Colonic mucosa (tissue), 4 donors: ENCODE measurements at places on chromosomes 7 and 10. TPM values are rescaled to one million over a fixed set of nuclear protein-coding genes. Genes with fewer than 3 reads are reported as not detected.
A peak's percentile ranks its signal among the peaks of the same experiment; 100 is the strongest.

GRCh38 chr7:158784270-158784669 is 45.0 kb downstream of the ESYT2 start:
- no peaks in the 10 kb centered on the region for H3K27me3 ChIP-seq
- no peak overlapping the region for H3K4me3 ChIP-seq
- no peak for DNase-seq
- H3K27ac ChIP-seq, result no peak overlapping the region
- peaks cover 4% of the 10 kb centered on the region for H3K36me3 ChIP-seq

GRCh38 chr10:57222603-57223002 is 861.5 kb upstream of the ZWINT start:
- H3K4me1 ChIP-seq, result no peaks in the 10 kb centered on the region
- H3K4me3 ChIP-seq, result no peak overlapping the region
- no peak overlapping the region for H3K27ac ChIP-seq
- DNase-seq, result no peak
- H3K27me3 ChIP-seq, result no peaks in the 10 kb centered on the region
- no peaks in the 10 kb centered on the region for H3K36me3 ChIP-seq

DNA sequence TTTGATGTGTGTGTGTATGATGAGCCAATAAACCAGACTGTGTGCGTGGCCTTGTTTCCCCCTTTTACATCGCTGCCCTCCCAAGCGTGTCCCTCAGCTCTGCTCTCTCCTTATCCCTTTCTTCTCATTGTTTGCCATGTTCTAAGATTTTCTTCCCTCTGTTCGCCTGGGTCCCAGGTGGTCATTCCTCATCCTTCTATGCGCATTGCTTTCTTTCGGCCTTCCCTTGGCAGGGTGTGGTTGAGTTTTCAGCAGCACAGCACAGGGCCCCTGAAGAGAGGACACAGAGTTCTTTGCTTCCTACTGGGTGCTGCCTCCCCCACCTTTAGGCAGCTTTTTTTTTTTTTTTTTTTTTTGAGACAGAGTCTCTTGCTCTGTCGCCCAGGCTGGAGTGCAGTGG is 23.1 kb downstream of the GBX1 start:
- H3K4me1 ChIP-seq, result no peaks in the 10 kb centered on the region
- H3K27ac ChIP-seq, result no peak overlapping the region
- no peaks in the 10 kb centered on the region for H3K27me3 ChIP-seq
- H3K4me3 ChIP-seq, result no peak overlapping the region
- DNase-seq, result no peak

DNA sequence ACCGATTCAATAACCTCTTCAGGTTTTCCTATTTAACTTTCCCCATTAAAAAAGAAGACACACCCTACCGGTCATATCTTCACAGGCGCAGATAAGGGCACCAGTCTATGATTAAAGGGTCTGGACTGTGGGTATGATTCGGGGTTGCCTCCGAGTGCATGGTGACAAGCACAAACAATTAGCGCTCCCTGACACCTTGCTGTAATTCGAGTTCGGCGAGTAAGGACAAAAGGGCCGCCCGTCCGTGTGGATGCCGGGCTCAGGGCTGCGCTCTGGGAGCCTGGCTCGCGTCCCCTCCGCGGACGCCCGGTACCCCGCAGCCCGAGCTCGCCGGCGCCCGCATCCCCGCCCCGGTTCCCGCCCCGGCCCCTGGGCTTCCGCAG is 111.9 kb upstream of the RHEB start:
- peak overlapping the region; percentile 69 for H3K4me3 ChIP-seq
- no peaks in the 10 kb centered on the region for H3K27me3 ChIP-seq
- H3K36me3 ChIP-seq, result no peaks in the 10 kb centered on the region
- DNase-seq, result peak; percentile 42
- peaks cover 6% of the 10 kb centered on the region for H3K4me1 ChIP-seq

GRCh38 chr10:77782328-77783061 is 144.1 kb downstream of the DLG5 start:
- no peaks in the 10 kb centered on the region for H3K4me1 ChIP-seq
- no peaks in the 10 kb centered on the region for H3K27me3 ChIP-seq
- H3K36me3 ChIP-seq, result no peaks in the 10 kb centered on the region
- no peak for DNase-seq
- no peak overlapping the region for H3K27ac ChIP-seq
- no peak overlapping the region for H3K4me3 ChIP-seq

DNA sequence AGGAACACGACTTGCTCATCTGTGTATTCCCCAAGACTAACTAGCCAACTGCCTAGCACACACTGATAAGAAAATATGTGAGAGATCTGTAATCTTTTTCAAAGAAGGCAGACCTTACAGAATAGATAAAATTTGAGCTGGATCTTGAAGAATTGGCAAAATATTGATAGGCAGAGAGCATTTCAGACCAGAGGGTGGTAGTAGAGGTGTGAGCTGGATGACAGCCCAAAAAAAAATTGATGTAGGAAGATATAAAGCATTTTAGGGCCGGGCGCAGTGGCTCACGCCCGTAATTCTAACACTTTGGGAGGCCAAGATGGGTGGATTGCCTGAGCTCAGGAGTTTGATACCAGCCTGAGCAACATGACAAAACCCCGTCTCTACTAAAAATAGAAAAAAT is 1.2 kb upstream of the ZNF746 start:
- DNase-seq, result no peak
- H3K27me3 ChIP-seq, result no peaks in the 10 kb centered on the region
- no peak overlapping the region for H3K4me3 ChIP-seq
- peaks cover 3% of the 10 kb centered on the region for H3K36me3 ChIP-seq
- H3K4me1 ChIP-seq, result peaks cover 9% of the 10 kb centered on the region

DNA sequence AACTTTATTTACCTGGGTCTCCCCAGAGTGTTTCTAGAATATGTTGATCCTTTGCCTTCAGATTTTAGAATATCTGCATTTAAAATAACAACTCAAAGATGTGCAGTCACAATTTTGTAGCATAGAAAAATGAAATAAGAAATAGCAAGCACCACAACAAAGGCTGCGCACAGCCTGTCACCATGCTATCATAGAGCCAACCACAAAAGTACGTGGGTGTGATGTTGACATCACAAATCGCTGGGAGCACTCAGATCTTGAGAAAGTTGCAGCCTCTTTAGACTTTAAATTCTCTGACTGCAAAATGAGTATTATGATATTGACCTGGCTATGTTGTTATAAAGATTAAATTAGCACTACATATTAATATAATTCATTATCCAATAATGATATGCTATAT is 177.9 kb downstream of the TNS3 start:
- no peaks in the 10 kb centered on the region for H3K4me1 ChIP-seq
- no peak overlapping the region for H3K4me3 ChIP-seq
- H3K36me3 ChIP-seq, result no peaks in the 10 kb centered on the region
- no peak overlapping the region for H3K27ac ChIP-seq
- no peak for DNase-seq

DNA sequence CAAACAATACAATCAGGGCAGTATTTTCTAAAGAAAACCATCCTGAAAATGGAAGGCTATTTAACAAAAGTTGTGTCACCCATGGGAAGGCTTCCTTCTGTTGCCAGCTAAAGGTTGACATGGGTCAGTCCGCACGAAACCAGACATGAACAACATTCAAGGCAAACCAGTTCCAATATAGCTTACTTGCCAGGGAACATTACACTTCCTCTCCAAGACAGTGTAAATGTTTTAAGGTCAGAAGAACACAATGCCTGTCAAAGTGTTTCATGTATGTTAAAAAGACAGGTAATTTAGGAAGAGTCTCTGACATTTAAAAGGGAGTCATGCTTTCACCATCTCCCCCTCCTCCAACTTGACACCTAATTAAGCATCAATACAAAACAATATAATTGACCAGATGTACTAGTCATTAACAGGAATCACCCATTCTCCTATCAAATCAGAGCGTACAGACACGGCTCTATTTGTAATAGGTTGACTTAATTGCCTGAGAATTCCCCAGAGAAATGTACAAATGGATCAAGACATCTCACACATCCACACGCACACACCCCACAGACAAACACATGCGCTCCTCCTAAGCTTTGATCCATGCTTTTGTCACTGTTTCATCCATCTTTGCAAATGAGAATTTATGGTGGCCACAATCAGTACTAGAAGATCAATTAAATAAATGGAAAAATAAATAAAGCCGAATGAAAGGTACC is 69.5 kb downstream of the CACNA2D1 start:
- H3K27ac ChIP-seq, result no peak overlapping the region
- no peaks in the 10 kb centered on the region for H3K36me3 ChIP-seq
- DNase-seq, result no peak

DNA sequence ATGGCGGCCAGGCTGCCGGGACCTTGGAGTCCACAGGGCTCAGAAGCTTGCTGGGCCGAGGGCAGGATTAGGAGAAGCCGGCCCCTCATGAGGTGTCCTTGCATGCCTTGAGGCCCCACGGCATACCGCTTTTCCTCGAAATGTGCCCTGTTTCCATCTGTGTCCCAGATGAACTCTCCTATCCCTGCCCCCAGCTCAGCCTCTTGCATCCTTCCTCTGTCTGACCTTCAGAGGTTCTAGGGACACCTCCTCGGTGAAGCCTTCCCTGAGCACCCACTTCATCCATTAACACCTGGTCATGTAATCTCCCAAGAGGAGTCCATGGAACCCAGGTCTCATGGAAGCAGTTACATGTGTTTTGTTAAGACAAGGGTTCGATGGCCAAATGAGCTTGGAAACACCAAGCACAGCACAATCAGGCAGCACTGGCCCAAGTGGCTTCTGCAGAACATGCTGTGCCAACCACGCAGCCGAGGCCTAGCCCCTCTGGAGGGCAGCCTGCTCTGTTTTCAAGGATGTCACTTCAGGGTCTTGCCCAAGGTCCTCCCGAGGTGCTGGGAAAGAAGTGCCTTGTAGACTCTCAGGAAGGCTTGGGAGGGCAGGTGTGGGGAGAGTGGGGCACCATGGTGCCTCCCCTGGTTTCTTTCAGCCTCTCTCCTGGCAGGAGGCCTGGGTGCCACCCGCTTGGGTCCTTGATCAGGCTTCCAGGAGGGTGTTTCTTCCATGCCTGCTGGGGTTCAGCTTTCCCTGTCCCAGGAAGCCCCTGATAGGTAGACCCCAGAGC is 124.3 kb downstream of the NEURL1 start:
- H3K4me3 ChIP-seq, result no peak overlapping the region
- no peaks in the 10 kb centered on the region for H3K4me1 ChIP-seq
- no peak for DNase-seq
- H3K27me3 ChIP-seq, result no peaks in the 10 kb centered on the region
- no peak overlapping the region for H3K27ac ChIP-seq

GRCh38 chr10:55466806-55467504 is 665.9 kb upstream of the PCDH15 start:
- H3K4me1 ChIP-seq, result no peaks in the 10 kb centered on the region
- no peaks in the 10 kb centered on the region for H3K36me3 ChIP-seq
- no peaks in the 10 kb centered on the region for H3K27me3 ChIP-seq
- no peak overlapping the region for H3K27ac ChIP-seq
- no peak overlapping the region for H3K4me3 ChIP-seq

- H3K4me3 ChIP-seq, result no peak overlapping the region
- DNase-seq, result no peak
- H3K27ac ChIP-seq, result no peak overlapping the region
- H3K4me1 ChIP-seq, result no peaks in the 10 kb centered on the region
- no peaks in the 10 kb centered on the region for H3K36me3 ChIP-seq
These were observed 65.0 kb downstream of the DNAJC12 start for GRCh38 chr10:67772894-67773511.

DNA sequence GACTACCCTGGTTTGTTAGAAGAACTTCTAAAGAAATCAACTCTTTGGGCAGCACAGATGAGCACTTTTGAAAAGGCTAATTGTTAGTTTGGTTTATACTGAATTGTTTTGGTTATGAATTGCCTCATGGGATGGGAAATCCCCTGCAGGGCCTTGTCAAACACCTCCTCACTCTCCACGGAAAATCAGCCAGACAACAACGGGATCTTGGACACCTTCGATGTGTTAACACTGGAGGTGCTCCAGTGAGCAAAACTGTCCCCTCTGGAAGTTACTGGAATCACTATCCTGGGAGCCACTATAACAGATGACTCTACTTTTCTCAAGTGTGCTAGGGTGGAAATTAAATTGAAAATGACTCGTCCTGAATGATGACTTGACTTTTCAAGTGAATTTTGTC is 38.7 kb downstream of the CDK6 start:
- no peaks in the 10 kb centered on the region for H3K27me3 ChIP-seq
- DNase-seq, result no peak
- no peak overlapping the region for H3K27ac ChIP-seq
- H3K4me1 ChIP-seq, result peaks cover 1% of the 10 kb centered on the region
- H3K4me3 ChIP-seq, result no peak overlapping the region

GRCh38 chr10:48574817-48575380 is 30.0 kb downstream of the ARHGAP22 start:
- H3K27ac ChIP-seq, result no peak overlapping the region
- H3K27me3 ChIP-seq, result no peaks in the 10 kb centered on the region
- DNase-seq, result no peak
- H3K4me1 ChIP-seq, result no peaks in the 10 kb centered on the region
- no peak overlapping the region for H3K4me3 ChIP-seq

- DNase-seq, result no peak
- H3K4me1 ChIP-seq, result no peaks in the 10 kb centered on the region
- H3K27me3 ChIP-seq, result no peaks in the 10 kb centered on the region
- no peaks in the 10 kb centered on the region for H3K36me3 ChIP-seq
These were observed 303.9 kb upstream of the NRG3 start for GRCh38 chr10:81570878-81571794.

DNA sequence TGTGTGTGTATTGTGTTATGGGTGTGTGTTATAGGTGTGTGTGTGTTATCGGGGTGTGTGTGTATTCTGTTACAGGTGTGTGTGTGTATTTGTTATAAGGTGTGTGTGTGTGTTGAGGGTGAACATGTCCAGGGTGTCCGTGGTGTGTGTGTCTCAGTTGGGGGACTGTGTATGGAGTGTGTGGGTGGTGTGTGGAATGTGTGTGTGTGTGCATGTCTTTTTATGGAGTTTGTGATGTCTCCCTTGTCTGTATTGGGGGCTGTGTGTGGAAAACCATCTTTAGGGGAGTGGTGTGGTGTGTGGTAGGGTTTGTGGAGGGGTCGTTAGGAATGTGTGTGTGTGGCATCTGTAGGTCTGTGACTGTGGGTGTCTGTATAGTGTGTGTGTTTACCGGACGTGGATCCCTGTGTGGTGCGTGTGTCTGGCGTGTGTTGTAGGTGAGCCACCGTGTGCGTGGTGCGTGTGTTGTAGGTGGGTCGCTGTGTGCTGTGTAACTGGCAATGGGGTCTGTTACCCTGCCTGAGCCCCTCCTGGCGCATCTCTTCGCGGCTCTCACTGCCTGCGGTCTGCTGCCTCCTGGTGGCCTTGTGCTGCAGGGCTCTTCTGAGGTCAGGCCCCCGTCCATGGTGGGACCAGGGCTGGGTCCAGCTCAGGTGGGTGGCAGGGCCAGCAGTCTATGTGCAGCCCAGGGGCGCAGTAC is 61.7 kb downstream of the PALD1 start:
- H3K4me1 ChIP-seq, result no peaks in the 10 kb centered on the region
- H3K27ac ChIP-seq, result no peak overlapping the region
- H3K4me3 ChIP-seq, result no peak overlapping the region
- no peak for DNase-seq
- no peaks in the 10 kb centered on the region for H3K27me3 ChIP-seq

- H3K4me3 ChIP-seq, result no peak overlapping the region
- no peaks in the 10 kb centered on the region for H3K4me1 ChIP-seq
- DNase-seq, result peak; percentile 20
- H3K36me3 ChIP-seq, result no peaks in the 10 kb centered on the region
- no peak overlapping the region for H3K27ac ChIP-seq
- H3K27me3 ChIP-seq, result no peaks in the 10 kb centered on the region
These were observed 86.5 kb downstream of the OTUD1 start for GRCh38 chr10:23525406-23525805.

The TYW1 gene
- 16.2 TPM for total RNA-seq

The NRG3 gene
- not detected for total RNA-seq

The MMRN2 gene
- total RNA-seq, result 3.4 TPM

The CPA4 gene
- total RNA-seq, result not detected

The NUTM2A gene
- total RNA-seq, result 0.62 TPM

The ECHDC3 gene
- total RNA-seq, result 17.6 TPM

The ZPBP gene
- not detected for total RNA-seq
